ENCODE measurements at places on chromosomes 16 and 17.

GRCh38 chr16:7344830-7345780 is 12.5 kb downstream of the RBFOX1 start:
- DNase-seq, result no peak

- no peak for DNase-seq
Measured at GRCh38 chr17:73630965-73631595, 13.2 kb downstream of the SDK2 start.

DNA sequence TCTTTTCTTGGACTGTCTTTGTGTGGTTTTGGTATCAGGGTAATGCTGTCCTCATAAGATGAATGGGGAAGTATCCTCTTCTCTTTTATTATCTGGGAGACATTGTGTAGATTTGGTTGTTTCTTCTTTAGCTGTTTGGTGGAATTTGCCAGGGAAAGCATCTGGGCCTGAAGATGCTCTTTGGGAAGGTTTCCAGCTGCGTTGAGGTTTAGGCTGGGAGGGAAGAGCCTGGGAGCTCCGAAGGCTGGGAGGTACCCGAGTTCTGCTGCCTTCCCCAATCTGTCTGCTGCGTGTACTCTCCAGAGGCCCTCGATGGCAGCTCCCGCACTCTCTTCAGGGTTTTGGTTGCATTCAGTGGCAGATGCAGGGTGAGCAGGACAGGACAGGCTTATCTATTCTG is 25.6 kb upstream of the CRISPLD2 start:
- no peak for DNase-seq

- no peak for DNase-seq
Measured at GRCh38 chr16:4380119-4381063, 8.7 kb downstream of the VASN start.

DNA sequence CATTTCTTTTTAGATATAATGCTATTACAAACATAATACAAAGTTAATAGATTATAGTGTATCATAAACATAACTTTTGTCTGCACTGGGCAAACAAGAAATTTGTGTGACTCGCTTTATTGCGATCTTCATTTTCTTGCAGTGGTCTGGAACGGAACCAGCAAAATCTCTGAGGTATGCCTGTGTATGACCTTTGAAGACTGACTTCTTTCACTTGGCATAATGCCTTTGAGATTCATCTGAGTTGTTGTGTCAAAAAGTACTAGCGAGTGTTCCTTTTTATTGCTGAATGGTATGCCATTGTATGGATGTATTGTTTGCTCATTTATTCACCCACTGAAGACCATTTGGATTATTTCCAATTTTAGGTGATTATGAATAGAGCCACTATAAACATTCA is 69.2 kb downstream of the TANC2 start:
- no peak for DNase-seq

DNA sequence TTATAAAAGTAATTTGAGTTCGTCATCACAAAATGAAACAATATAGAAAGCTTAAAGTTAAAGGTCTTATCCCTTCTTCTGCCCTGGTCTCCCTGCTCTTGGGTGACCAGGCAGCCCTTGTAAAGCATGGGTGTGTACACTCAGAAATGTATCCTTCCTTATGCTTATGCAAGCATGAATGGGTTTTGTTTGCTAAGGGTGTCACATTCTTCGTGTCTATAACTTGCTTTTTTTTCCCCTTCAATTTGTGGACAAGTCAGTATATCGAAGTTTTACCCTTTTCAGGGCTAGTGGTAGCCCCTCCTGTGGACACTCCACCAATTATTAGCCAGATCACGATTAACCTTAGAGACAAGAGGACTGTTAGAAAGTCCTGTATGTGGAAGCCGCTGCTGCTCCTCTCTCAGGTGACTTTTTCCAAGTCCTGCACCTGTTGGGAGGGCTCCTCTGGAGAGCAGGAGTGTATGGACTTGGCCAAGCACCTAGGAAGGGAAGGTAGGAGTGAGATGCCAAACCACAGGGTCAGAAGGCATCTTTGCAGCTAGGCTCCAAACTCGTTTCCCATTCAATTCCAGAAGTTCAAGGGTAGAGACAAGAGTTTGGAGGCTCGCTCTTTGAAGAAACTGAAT is 50.9 kb downstream of the LDHD start:
- no peak for DNase-seq

- DNase-seq, result no peak
Measured at GRCh38 chr17:42667088-42667951, 8.2 kb downstream of the TUBG2 start.

GRCh38 chr17:4901108-4901647 is 1.7 kb downstream of the CHRNE start:
- no peak for DNase-seq

DNA sequence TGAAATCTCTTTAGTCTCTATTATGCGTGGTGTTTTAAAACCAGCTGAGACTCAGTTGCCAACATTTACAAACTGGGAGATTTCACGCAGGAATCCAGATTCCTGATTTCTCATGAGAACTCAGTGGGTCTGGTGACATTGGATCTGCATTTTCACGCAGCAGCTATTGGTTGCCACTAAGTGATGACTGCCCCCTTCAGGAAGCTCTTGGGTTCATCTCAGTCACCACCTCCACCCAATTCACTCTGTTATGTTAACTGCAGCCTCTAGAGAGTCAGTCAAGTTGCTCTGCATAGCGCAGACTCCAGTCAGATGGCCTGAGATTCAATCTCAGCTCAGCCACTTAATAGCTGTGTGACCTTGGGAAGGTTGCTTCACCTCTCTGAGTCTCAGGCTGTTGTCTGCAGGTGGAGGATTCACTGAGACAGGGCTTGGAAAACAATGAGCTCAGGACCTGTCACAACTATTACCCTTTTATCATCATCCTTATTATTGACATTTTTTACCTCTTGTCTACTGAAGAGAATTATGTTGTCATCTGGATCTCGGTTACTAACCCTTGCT is 6.4 kb downstream of the SHISA9 start:
- no peak for DNase-seq

DNA sequence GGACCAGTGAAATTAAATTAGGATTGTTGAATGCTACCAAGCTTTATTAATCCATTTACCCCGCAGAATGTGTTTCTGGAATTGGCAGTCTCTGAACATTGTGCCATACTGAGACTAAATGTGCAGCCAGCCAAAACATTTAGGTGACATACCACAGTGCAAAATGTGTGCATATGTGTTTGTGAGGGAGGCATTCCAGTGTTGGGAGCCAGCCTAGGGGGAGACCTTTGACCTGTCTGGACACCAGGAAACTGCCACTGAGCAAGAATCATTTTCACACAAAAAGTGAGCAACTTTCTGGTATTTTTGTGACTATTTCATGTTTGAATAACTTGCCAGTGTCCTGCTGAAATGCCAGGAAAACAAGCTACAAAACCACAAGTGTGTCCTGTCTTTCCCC is 64.7 kb upstream of the SLC12A3 start:
- no peak for DNase-seq

- no peak for DNase-seq
Measured at GRCh38 chr17:78674156-78674555, 97.0 kb upstream of the DNAH17 start.

DNA sequence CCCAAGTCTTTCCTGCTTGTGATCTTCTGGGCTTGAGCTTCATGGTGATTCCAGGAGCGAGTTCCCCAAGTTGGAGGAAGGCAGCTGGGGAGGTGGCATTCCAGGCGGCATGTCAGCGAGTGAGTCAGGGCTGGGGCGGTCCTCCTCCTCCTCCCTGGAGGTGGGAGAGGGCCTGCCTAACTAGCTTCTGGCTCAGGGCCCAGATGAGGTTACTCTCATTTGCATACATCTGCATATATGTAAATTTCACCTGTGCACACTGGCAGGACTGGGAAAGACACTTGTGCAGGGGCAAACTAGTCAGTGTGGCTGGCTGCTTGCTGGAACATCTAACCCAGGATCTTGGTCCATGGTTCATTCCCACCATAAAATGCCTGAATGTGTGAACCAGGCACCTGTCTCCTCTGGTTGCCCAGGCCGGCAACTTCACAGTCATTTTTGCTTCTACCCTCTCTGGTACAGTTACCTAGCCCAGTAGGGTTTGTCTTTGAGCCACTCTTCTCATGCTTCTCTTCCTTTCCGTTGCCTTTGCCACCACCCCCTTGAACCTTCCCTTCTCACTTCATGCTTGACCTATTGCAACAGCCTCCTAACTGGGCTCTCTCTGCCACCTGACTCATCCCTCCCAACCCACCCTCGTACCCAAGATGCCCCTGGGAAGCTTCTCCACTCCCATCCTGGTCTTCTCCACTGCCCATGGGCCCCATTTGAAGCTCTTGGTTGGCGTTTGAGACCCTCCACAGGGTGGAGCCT is 9.6 kb upstream of the DLX4 start:
- no peak for DNase-seq

GRCh38 chr17:38476549-38476948 is 48.3 kb downstream of the ARHGAP23 start:
- no peak for DNase-seq

DNA sequence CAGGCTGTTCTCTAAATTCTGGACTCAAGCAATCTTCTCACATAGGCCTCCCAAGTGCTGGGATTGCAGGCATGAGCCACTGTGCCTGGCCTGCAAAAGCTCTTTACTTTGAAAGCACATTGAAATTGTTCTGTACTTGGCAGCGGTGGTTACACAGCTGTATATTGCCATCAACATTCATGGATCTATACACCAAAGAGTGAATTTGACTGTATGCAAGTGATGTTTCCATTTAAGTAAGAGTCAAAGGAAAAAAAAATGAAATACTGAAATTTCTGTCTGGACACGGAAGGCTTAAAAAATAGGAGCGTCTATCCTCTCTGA is 450.6 kb upstream of the PSMD7 start:
- DNase-seq, result no peak

GRCh38 chr17:64102627-64103390 is 27.1 kb downstream of the ERN1 start:
- no peak for DNase-seq

GRCh38 chr17:47956791-47957590 is 692 bp downstream of the PRR15L start:
- no peak for DNase-seq

DNA sequence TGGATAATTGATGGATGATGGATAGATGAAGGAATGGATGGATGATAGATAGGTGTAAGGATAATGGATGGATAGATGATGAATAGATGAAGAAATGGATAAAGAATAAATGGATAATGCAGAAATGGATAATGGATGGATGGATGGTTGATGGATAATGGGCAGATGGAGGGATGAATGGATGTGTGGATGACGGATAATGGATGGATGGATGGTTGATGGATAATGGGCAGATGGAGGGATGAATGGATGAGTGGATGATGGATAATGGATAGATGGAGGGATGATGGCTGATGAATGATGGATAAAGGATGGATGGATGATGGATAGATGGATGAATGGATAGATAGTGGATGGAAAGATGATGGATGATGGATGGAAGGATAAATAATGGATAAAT is 239.2 kb downstream of the KATNIP start:
- no peak for DNase-seq

DNA sequence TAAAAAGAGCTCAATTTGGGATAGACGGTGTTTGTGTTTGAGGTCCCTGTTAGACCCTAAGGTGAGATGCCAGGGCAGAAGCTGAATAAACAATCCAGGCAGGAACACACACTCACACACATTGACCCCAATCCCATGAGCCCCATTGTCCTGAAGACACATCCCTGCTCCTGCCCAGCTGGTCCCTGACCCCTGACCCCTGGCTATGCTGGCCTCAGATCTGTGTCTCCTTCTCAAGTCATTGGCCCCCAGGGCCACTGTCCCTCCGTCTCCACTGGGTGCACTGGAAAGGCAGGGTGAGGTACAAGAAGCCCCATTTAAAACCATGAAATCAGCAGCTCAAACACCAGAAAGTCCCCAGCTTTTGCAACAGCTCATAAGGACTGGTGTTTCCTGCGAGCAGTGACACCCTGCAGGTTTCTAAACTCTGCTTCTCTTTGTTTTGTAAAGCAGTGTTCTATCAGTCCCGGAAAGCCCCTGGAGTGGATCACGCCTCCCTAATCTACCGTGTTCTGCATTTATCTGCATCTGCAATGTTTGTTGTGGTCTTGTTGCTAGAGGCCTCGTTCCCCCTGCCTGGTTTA is 18.0 kb upstream of the ASGR2 start:
- no peak for DNase-seq

DNA sequence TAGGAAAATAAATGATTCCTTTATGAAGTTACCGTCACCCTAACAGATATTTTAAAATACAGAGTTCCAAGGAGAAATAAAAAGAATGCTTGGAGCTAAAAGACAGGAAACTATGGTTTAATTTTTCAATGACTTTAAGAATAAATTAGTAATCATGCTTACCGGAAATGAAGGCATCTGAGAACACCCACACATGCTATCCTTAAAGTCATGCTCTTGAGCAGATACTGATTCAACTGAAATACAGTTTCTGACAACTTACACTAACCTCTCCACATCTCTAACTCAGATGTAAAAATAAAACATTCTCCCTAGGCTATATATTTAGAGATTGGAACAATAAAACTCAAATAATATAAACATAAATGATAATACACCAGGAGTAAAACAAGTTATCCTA is 7.8 kb downstream of the PSMD12 start:
- no peak for DNase-seq

GRCh38 chr16:31354394-31355291 is at the start of gene ITGAX:
Gene ITGAX (plus strand): TSS chr16:31355176. CDS start chr16:31355255, 79 bp downstream.
- DNase-seq, result no peak

GRCh38 chr17:6350806-6351205 is 84.1 kb downstream of the AIPL1 start:
- no peak for DNase-seq

GRCh38 chr17:69560987-69561441 is 146.5 kb downstream of the MAP2K6 start:
- no peak for DNase-seq

- no peak for DNase-seq
Measured at GRCh38 chr17:41383690-41384089, 1.6 kb upstream of the KRT34 start.

GRCh38 chr17:9811086-9811485 is 10.8 kb downstream of the GSG1L2 start:
- DNase-seq, result no peak
